ENCODE measurements at places on chromosomes 5 and 9.

- DNase-seq, result no peak
Observed at GRCh38 chr5:6185574-6185973, 192.8 kb downstream of the MED10 start.

- no peak for DNase-seq
Observed at GRCh38 chr5:135813758-135814157, 20.7 kb upstream of the SLC25A48 start.

GRCh38 chr9:76101947-76102346, 211.5 kb downstream of the PCSK5 start:
- no peak for DNase-seq

DNA sequence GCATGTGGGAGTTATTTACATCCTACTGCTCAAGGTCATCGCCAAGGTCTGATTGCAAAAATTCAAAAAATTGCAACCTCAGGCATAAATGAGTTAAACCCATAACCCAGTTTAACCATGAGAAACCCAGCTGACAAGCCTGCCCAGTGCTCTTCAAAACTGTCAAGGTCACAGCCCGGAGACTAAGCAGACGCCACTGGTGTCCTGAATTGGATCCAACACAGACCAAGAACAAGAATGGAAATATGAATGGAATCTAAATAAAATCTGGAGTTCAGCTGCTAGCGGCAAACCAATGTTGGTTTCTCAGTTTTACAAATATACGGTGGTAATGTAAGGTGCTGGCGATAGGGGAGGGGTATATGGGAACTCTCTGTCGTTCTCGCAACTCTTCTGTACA, 201.5 kb upstream of the MVB12B start:
- no peak for DNase-seq

DNA sequence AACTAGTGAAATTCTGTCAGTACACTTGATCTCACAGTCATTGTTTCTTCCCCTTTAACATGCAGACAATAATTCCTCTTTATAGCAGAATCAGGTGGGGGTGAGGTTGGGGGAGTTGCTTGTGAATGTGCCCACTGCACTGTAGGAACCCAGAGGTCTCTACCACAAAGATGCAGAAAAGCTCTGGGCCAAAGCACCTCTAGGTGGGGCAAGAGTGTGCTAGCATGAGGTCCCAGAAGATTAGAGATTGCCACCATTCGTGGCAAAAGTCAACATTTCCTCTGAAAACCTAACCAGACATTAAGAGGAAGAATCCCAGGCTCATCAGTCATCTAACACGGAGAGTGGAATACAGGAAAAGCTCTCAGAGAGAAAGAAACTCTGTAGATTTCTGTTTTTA, 74.5 kb downstream of the PTCD2 start:
- DNase-seq, result no peak

GRCh38 chr5:86623785-86624483, 6.2 kb downstream of the COX7C start:
- no peak for DNase-seq

DNA sequence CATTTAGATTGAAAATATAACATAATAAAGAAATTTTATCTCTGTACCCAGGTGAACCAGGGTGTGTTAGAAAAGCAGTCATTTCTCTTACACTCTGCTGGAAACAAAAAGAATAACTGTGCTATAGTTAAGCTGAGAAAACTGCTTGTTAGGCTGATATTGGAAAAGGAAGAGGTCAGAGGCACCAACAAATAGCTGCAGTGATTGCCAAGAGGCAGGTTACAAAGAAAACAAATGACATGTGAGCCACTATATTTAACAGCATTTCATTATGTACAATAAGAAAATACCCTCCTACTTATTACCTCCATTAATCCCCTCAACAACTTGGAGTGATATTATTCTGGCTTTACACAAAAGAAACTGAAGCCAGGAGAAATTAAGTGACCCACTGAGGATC, 607.9 kb upstream of the TLE4 start:
- DNase-seq, result no peak

Data from stimulated activated CD8-positive, alpha-beta memory T cell treated with anti-CD3 and anti-CD28 coated beads, Interleukin-15, amount 100 ng/mL, for 48 hours (primary cell).